ENCODE measurements at places on chromosomes 2 and 18. TPM values are rescaled to one million over a fixed set of nuclear protein-coding genes. Genes with fewer than 3 reads are reported as not detected.

Gene COL4A4
- not detected for total RNA-seq

Gene MAP3K19
- total RNA-seq: not detected

Gene ABI2
- 17.7 TPM for total RNA-seq

Gene THUMPD2
- 17.0 TPM for total RNA-seq

Gene MEX3C
- 83.3 TPM for total RNA-seq

Gene GALNT14
- not detected for total RNA-seq

Gene SERPINB7
- total RNA-seq: not detected

Gene ANTXR1
- not detected for total RNA-seq

Gene ANKRD36
- 51.6 TPM for total RNA-seq

Gene CYP20A1
- total RNA-seq: 24.6 TPM

Gene MREG
- 3.2 TPM for total RNA-seq

Gene ADAM23
- 0.33 TPM for total RNA-seq

Gene PJVK
- total RNA-seq: 2.9 TPM

Gene RAD51AP2
- total RNA-seq: not detected

Gene MC2R
- not detected for total RNA-seq

Gene ARHGAP28
- total RNA-seq: not detected

Gene SRD5A2
- total RNA-seq: not detected

Gene OBSL1
- total RNA-seq: not detected

Gene SLC25A52
- not detected for total RNA-seq

Gene ZNF804A
- total RNA-seq: not detected

Gene MATN3
- total RNA-seq: not detected

Gene SCG2
- total RNA-seq: not detected

Gene FAM117B
- total RNA-seq: 45.8 TPM

Gene PDE11A
- not detected for total RNA-seq

Gene MRPS9
- 10.4 TPM for total RNA-seq

Gene ATG4B
- total RNA-seq: 94.5 TPM

Gene UPP2
- total RNA-seq: not detected

Gene FEV
- not detected for total RNA-seq

Gene CFAP65
- total RNA-seq: not detected

Gene SERPINB11
- not detected for total RNA-seq

Gene APOB
- total RNA-seq: not detected

Gene AKAIN1
- not detected for total RNA-seq

Gene PDE1A
- total RNA-seq: not detected

Gene TPO
- not detected for total RNA-seq

Gene EGR4
- total RNA-seq: 0.14 TPM

Gene PLA2R1
- total RNA-seq: not detected

Gene PRKAG3
- not detected for total RNA-seq

Gene NOSTRIN
- 0.19 TPM for total RNA-seq

Gene HOXD12
- total RNA-seq: not detected

Gene NEU4
- 2.9 TPM for total RNA-seq

Gene HOXD9
- total RNA-seq: not detected

Gene OR6B2
- not detected for total RNA-seq

Gene RTP5
- 1.8 TPM for total RNA-seq

Gene TNP1
- not detected for total RNA-seq

Gene GALR1
- not detected for total RNA-seq

Gene CMPK2
- 4.0 TPM for total RNA-seq

Gene TMSB10
- 1,577 TPM for total RNA-seq

Gene FHOD3
- not detected for total RNA-seq

Gene CD8B
- 281 TPM for total RNA-seq

Data from CD8-positive, alpha-beta T cell (primary cell).